ENCODE measurements at places on chromosomes 3 and 15. TPM values are rescaled to one million over a fixed set of nuclear protein-coding genes. Genes with fewer than 3 reads are reported as not detected.

TNFSF10 gene
- 70.6 TPM for total RNA-seq

TOP2B gene
- 111 TPM for total RNA-seq

ITIH1 gene
- not detected for total RNA-seq

PRTG gene
- total RNA-seq: 0.78 TPM

GOLGA6L7 gene
- not detected for total RNA-seq

XCR1 gene
- total RNA-seq: 0.29 TPM

SKOR1 gene
- total RNA-seq: 0.58 TPM

KLHL40 gene
- total RNA-seq: not detected

A4GNT gene
- total RNA-seq: not detected

HHLA2 gene
- total RNA-seq: 276 TPM

LYZL4 gene
- total RNA-seq: not detected

BTBD1 gene
- 53.7 TPM for total RNA-seq

MAN2A2 gene
- total RNA-seq: 75.3 TPM

Data from mucosa of descending colon (tissue), 3 donors.